ENCODE measurements at places on chromosomes 5 and 9.

DNA sequence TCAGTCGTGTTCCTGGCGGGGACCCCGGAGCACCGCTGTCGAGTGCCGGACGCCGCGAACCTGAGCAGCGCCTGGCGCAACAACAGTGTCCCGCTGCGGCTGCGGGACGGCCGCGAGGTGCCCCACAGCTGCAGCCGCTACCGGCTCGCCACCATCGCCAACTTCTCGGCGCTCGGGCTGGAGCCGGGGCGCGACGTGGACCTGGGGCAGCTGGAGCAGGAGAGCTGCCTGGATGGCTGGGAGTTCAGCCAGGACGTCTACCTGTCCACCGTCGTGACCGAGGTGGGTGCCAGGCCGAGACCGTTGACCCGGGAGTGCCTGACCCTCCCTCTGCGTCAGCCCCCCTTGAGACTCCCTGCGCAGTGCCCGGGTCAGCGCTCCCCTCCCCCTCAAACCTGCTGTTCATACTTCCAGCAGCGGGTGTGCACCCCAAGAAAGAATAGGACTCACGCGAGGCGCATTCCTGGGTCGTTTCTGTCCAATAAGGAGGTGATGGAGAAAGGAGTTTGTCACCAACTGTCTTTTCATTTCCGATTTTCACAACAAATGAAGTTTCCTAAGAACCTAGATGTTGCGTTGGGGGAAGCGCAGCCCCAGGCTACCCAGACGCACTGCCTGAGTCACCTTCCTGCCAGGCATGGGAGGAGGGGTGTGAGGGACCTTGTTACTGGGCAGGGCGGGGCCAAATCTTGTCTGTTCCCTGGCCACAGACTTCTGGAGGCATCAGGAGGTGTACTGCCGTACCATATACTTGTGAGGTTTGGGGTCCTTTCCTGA is 722 bp downstream of the SLC22A4 start:
- H3K4me1 ChIP-seq, result peaks cover 21% of the 10 kb centered on the region
- H3K27me3 ChIP-seq, result peaks cover 4% of the 10 kb centered on the region
- H3K27ac ChIP-seq, result peak overlapping the region; percentile 96
- H3K36me3 ChIP-seq, result peaks cover 2% of the 10 kb centered on the region
- peak; percentile 61 for DNase-seq

GRCh38 chr9:138038244-138038671 is 160.7 kb downstream of the CACNA1B start:
- H3K36me3 ChIP-seq, result no peaks in the 10 kb centered on the region
- no peaks in the 10 kb centered on the region for H3K4me1 ChIP-seq
- peaks cover 31% of the 10 kb centered on the region for H3K27me3 ChIP-seq
- H3K27ac ChIP-seq, result no peak overlapping the region
- no peak for DNase-seq
- no peak overlapping the region for H3K4me3 ChIP-seq

DNA sequence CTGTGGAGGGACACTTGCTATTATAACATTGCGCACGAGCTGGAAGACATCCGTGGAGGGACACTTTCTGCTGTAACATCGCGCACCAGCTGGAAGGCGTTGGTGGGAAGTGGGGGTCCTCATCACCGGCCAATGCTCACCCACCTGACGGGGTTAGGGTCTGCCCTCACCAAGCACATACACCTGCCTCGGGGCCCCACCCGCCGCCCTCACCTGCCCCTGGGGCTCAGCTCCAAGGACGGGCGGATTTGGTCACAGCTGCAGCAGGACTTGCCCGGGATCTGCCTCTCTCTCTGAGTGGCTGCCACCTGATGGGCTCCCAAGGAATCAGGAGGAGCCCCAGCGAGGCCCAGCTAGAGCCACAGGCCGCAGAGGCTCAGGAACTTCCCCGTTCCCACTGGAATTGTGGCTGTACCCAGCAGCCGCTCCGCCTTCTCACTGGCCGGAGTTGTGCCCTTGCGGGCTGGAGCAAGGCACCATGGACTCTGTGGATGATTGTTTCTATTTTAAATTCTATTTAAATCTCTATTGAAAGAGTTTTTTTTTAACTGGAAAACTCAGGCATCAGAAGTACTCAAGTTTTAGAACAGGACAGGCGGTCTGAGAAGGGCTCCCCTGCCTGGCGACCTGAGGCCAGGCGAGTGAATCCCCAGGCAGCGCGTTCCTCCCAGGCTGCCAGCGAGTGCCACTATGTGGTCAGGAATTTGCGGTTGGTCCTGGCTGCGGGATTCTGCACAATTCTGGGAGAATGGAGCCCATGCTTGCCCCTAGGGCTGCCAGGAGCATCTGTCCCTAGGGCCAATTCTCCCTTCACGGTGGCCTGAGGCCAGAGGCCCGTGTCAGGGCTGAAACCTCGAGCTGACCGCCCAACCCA is 38.9 kb upstream of the SLC6A3 start:
- peak overlapping the region; percentile 76 for H3K4me3 ChIP-seq
- H3K4me1 ChIP-seq, result peaks cover 70% of the 10 kb centered on the region
- H3K27me3 ChIP-seq, result no peaks in the 10 kb centered on the region
- H3K36me3 ChIP-seq, result peaks cover 70% of the 10 kb centered on the region
- no peak for DNase-seq

DNA sequence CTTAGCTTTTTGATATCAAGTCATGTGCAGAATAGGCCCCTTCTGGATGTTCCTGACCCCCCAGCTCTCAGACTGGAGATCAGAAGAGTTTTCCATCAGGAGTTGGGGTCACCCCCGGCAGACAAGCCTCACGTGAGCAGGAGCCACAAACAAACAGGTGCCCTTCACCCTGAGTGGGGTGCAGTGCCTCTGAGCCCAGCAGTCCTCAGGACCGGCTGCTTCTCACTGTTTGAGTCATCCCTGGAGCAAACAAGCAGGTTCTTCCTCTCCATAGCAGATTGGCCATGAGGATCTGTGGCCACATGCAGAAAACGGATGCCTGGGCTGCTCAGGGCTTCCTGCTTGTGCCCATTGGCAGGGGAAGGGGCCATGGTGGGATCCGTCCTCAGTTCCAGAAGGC is 47.0 kb downstream of the LRSAM1 start:
- DNase-seq, result no peak
- H3K36me3 ChIP-seq, result peaks cover 32% of the 10 kb centered on the region
- H3K27me3 ChIP-seq, result no peaks in the 10 kb centered on the region
- H3K4me1 ChIP-seq, result no peaks in the 10 kb centered on the region
- no peak overlapping the region for H3K27ac ChIP-seq

- no peaks in the 10 kb centered on the region for H3K4me1 ChIP-seq
- H3K4me3 ChIP-seq, result no peak overlapping the region
- no peak overlapping the region for H3K27ac ChIP-seq
- no peaks in the 10 kb centered on the region for H3K36me3 ChIP-seq
These were observed 377.6 kb downstream of the DNAH5 start for GRCh38 chr5:13566871-13567339.

DNA sequence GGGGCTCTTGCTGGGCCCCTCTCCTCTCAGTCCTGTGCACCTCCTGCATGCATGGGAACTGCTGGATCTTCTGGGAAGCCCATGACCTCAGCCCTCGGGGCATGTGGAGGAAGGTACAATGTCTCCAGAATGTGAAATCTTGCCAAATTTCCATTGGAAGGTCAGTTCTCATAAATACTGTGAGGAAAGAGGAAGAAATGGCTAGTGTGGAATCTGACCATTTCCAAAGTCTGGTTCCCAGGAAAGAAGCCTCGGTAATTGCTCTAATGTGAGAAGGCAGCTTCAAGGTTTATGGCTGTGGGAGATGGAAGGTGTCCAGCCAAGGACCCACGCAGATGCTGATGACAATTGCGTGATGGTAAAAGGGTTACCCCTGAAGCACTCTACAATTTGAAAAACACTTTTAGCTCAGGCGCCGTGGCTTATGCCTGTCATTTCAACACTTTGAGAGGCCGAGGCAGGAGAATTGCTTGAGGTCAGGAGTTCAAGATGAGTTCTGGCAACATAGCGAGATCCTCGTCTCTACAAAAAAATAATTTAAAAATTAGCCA is 8.1 kb upstream of the IL17B start:
- H3K4me3 ChIP-seq, result no peak overlapping the region
- no peaks in the 10 kb centered on the region for H3K27me3 ChIP-seq
- no peak for DNase-seq
- H3K27ac ChIP-seq, result no peak overlapping the region
- no peaks in the 10 kb centered on the region for H3K36me3 ChIP-seq
- peaks cover under 1% of the 10 kb centered on the region for H3K4me1 ChIP-seq

DNA sequence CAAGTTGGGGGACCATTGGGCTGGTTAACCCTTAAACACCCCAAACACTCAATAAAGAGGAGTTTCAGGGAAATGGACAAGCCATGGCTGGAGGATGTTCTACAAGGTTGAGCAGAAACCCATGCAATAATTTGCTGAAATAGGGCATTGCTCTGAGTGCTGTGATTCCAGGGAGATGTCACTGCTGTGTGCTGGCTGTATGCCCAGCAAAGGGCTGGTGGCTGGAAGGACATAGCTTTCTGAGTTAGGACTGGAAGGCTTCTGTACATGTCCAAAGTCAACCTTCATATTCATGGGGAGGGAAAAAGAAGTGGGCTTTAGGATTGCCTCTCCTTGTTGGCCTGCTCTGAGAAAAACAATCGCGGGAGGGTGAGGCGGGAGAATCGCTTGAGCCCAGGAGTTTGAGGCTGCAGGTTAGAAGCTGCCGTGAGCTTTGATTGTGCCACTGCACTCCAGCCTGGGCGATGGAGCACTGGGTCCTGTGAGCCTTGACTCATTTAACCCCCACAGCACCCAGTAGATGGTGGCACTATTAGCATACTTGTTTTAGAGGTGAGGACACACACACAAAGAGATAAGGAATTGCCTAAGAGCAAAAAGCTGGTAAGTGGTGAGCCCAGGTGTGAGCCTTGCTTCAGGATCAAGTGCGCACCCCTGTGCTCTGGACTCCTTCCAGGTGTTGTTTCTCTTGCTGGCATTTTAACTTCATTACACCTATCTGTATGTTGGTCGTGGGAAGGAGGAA is 20.4 kb downstream of the IL12B start:
- H3K27me3 ChIP-seq, result peaks cover 4% of the 10 kb centered on the region
- peak overlapping the region; percentile 72 for H3K4me3 ChIP-seq
- no peaks in the 10 kb centered on the region for H3K36me3 ChIP-seq
- H3K27ac ChIP-seq, result no peak overlapping the region
- H3K4me1 ChIP-seq, result peaks cover 26% of the 10 kb centered on the region
- no peak for DNase-seq

- H3K36me3 ChIP-seq, result no peaks in the 10 kb centered on the region
- H3K27ac ChIP-seq, result no peak overlapping the region
- DNase-seq, result no peak
- peaks cover 5% of the 10 kb centered on the region for H3K27me3 ChIP-seq
- H3K4me1 ChIP-seq, result no peaks in the 10 kb centered on the region
- no peak overlapping the region for H3K4me3 ChIP-seq
These were observed 138.0 kb upstream of the NFIB start for GRCh38 chr9:14451949-14452348.

- no peaks in the 10 kb centered on the region for H3K4me1 ChIP-seq
- no peaks in the 10 kb centered on the region for H3K27me3 ChIP-seq
- H3K27ac ChIP-seq, result peak overlapping the region; percentile 20
- no peak overlapping the region for H3K4me3 ChIP-seq
- no peak for DNase-seq
- H3K36me3 ChIP-seq, result peaks cover 20% of the 10 kb centered on the region
These were observed 69.8 kb downstream of the ACO1 start for GRCh38 chr9:32454280-32454679.

GRCh38 chr5:149174847-149175234 is 33.5 kb downstream of the ABLIM3 start:
- no peak overlapping the region for H3K4me3 ChIP-seq
- H3K36me3 ChIP-seq, result no peaks in the 10 kb centered on the region
- H3K27ac ChIP-seq, result no peak overlapping the region
- DNase-seq, result no peak

DNA sequence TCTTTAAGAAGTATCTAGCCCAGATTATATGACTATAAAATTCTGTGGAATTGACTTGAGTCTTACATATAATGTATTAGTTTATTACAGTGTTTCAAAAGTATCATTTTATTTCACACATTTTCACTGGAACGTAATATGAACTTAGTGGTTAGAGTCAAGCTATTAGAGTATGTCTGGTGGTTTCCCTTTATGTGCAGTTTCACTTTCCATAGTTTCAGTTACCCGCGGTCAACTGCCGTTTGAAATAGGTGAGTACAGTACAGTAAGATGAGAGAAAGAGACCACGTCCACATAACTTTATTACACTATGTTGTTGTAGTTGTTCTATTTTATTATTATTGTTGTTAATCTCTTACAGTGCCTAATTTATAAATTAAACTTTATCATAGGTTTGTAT is 50.5 kb downstream of the COMMD10 start:
- no peaks in the 10 kb centered on the region for H3K27me3 ChIP-seq
- H3K36me3 ChIP-seq, result peaks cover 2% of the 10 kb centered on the region
- H3K4me3 ChIP-seq, result no peak overlapping the region
- DNase-seq, result peak; percentile 21

DNA sequence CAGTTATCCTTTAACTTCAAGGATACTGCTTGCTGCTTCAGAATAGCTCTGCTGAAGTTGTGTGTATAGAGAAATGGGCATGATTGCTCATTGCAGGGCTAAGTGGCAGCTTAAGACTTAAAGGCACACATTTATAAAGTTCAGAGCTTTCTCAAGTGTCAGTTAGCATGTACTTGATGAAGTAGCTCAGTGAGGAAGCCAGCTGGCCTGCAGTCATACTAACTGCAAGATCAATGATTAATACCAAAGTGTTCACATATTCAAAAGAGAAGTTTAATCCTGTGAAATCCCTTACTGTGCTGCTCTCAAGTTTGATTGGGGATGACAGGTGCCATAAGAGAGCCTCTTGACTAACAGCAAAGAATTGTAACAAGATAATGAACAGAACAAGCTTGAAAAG is 483.4 kb upstream of the NUDT12 start:
- no peak overlapping the region for H3K27ac ChIP-seq
- no peak for DNase-seq
- no peaks in the 10 kb centered on the region for H3K36me3 ChIP-seq
- H3K4me1 ChIP-seq, result no peaks in the 10 kb centered on the region
- H3K27me3 ChIP-seq, result no peaks in the 10 kb centered on the region

DNA sequence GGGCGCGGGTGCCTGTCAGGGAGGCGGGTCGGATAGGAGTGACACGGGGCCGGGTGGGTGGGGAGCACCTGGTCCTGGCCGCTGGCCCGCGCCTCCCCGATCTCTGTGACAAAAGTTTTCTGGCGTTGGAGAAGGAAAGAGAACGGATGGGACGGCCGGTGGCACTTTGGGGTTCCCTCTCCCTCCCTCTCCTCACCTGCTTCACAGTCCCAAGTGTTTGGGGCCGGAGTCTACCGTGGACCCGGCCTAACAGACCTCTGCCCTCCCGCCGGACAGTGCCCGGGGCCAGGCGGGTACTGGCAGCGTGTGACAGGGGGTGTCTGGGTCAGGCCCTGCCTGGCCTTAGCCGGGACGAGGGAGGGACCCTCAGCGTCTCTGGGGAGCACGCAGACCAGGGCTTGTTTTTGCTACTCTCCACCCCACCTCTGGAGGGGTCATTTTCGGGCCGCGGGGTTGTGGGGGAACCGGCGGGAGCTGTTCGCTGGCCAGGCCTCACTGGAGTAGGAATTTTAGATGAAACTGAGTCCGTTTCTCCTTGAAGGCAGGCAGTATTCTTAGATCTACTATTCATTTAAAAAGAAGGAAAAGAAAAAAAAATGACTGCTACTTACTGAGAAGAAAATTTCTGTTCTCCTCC is 1.7 kb downstream of the PRDM6 start:
- H3K27me3 ChIP-seq, result peaks cover 95% of the 10 kb centered on the region
- DNase-seq, result no peak
- H3K4me1 ChIP-seq, result peaks cover 68% of the 10 kb centered on the region
- peak overlapping the region; percentile 56 for H3K27ac ChIP-seq
- peaks cover 3% of the 10 kb centered on the region for H3K36me3 ChIP-seq
